CD4-positive, alpha-beta T cell treated with Interleukin-15 for 1 hour (primary cell): ENCODE measurements at places on chromosomes 16 and 17.

DNA sequence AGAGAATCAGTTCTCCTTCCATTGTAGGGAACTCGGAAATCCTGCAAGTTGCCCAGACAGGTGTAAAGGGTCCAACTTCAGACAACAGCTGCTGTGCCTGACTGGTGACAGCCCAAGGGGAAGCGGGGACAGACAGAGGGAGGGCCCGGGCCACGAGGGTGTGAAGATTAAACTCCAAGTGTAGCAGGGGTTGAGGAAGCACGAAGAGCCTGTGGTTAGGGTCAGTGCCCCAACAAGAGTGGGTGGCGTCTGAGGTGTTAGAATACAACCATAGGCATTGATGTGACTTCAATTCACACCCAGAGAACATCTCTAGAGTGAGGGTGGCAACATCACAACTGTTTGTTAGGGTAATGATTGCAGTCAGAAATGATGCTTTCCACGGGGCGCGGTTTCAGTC, 39.1 kb downstream of the ASPA start:
- peak; percentile 19 for DNase-seq

GRCh38 chr16:8619671-8620370, 1.7 kb upstream of the METTL22 start:
- DNase-seq, result no peak

GRCh38 chr17:58335779-58336455, 7.3 kb upstream of the TSPOAP1 start:
- peak; percentile 79 for DNase-seq

DNA sequence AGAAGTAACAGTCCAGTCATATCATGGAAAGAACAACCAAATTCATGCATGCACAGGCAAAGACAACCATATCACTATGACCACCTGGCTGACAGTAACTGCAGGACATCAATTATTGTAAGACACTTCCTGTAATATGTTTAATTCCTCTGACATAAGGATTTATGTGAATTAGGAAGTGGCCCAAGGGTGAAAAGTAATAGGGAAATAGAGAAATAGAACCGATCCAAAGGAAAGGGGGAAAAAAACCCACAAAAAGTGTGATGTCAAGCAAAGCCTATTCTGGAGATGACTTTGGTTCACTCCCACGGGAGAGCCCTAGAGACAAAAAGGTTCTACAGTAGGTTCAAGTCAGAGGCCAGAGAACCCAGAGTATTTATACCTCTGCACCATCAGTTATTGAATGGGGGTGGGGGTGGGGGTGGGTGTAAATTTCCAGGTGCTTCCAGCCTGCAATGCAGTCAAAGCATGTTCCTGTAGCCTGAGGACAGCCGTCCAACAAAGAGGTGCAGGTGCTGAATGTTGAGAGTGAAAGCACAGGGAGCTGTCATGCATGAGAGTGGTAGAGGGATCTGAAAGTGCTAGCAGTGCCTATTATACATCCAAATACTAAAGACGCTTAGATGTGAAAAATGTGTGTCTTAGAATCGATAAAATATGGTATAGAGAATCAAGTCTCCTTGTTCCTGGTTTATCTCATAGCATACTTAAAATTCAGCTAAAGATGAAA, 95.6 kb upstream of the HLF start:
- no peak for DNase-seq

DNA sequence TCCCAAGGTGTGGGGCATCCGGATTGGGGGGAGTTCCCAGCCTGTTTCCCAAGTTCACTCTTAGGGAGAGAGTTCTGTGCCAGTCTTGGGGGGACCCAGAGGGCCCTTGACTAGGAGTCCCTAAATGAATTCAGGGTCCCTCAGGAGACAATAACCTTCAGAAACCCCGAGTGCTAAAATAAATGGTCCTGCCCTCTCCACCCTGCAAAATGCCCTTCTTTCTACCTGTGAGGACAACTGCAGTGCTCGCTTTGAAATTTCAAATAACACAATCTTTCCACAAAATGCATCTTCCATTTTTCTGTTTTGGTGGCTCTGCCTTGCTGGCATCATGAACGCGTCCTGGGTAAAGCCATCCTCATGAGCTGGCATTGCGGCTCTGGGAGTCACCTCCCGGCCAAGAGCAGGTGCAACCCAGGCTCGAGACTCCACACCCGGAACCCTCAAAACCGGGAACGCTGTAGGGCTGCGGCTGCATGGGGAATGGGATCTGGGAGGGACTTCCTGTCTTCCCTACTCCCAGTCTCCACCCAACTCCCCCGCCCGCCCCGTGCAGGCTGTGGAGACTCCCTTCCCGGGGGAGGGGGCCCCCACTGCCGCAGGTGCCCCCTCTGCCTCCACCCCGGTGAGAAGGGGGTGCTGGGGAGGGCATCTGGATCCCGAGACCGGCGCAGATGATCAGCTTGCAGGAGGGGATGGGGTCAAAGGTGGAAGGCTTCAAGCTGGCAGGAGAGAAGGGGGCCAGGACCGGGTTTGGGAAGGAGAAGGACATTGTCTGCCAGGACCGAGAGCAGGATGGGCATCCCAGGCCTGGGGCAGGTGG, at the start of gene ZNF205:
Gene ZNF205 (plus strand): TSS at position 529 of the 823 bp plus-strand sequence. CDS start 845 bp downstream, outside the sequence.
- DNase-seq, result no peak

GRCh38 chr17:82781894-82782274, 30.0 kb downstream of the TBCD start:
- peak; percentile 84 for DNase-seq

- DNase-seq, result no peak
Measured at GRCh38 chr16:46822270-46822669, 8.7 kb downstream of the C16orf87 start.

DNA sequence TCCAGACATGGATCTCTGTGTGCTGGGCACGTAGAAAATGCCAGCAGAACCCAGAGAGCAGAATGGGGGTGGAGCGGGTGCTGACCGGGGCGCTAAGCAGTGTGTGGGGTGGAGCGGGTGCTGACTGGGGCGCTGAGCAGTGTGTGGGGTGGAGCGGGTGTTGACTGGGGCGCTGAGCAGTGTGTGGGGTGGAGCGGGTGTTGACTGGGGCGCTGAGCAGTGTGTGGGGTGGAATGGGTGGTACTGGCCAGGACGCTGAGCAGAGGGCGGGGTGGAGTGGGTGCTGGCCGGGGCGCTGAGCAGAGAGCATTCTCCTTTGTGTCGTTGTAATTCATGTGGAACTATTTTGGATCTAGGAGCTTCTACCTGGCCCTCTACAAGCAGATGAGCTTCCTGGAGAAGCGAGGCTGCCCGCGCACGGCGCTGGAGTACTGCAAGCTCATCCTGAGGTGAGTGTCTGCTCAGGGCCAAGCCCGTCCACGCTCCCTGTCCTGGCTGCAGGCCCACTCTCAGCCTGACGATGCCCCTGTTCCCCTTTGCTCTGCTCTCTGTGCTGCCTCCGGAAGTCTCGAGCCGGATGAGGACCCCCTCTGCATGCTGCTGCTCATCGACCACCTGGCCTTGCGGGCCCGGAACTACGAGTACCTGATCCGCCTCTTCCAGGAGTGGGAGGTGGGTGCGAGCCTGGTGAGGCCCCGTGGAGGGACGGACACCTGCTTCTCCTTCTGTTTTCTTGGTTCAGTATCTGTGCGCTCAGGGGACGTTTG, 20.3 kb upstream of the MC1R start:
- DNase-seq, result no peak

GRCh38 chr17:44872131-44872768, 24.6 kb downstream of the HIGD1B start:
- no peak for DNase-seq

DNA sequence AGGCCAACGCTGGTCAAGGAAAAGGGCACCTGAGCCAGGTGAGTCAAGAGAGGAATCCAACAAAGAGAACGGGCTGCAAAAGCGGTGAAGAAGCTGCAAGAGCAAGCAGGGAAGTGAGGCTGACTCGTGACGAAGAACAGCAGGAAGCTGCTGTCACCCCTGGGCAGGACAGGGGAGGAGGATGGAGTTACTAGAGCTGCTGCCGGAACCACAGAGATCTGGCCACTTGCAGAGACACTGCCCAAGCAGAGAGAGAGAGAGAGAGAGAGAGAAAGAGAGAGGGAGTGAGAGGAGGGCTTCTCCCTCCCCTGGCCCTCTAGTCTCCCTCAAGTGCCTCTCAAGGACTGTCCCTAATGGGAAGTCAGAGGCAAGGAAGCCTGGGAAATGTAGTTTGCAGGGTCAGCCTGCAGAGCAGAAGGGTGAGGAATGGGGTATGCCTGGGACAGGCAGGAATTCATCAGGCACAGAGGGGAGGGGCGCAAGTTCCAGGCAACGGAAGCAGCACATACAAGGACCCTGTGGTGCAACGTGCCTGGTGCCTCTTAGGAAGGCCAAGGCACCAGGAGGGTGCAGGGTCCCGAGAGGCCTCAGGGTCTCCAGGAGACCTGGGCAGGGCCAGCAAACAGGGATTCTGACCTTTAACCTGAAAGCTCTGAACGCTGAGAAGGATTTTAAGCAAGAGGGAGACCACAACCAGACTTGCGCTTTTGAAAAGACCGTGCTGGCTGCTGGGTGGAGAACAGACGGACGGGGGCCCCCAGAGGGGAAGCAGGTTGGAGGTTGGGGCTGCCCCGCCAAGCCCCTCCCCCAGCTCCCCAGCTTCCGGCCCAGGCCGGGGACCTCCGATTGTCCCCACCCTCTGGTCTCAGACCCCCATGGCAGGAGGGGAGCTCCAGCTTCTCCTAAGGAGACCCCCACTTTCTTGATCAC, 45.8 kb upstream of the CIBAR2 start:
- peak; percentile 24 for DNase-seq

- no peak for DNase-seq
Measured at GRCh38 chr16:75402821-75403475, 30.4 kb downstream of the CFDP1 start.

DNA sequence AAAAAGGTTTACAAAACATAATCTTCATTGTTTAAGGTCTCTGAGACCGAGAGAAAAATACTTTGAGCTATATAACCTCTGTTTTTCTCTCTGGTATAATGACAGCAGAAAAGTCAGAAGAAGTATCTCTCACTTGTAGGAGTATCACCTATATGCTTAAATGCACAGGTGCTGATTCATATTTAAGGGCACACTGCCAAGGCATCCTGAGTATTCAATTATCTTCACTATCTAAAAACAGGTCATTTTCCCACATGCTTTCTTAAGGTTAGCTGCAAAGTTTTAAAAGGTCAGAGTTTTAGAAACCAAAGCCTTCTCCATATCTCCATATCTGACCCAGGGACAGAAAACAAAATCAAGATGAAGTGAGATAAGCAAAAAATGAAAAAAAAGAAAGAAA, 99.3 kb upstream of the C17orf78 start:
- DNase-seq, result no peak

- DNase-seq, result peak; percentile 30
Measured at GRCh38 chr17:70288540-70289290, 119.4 kb downstream of the KCNJ2 start.

DNA sequence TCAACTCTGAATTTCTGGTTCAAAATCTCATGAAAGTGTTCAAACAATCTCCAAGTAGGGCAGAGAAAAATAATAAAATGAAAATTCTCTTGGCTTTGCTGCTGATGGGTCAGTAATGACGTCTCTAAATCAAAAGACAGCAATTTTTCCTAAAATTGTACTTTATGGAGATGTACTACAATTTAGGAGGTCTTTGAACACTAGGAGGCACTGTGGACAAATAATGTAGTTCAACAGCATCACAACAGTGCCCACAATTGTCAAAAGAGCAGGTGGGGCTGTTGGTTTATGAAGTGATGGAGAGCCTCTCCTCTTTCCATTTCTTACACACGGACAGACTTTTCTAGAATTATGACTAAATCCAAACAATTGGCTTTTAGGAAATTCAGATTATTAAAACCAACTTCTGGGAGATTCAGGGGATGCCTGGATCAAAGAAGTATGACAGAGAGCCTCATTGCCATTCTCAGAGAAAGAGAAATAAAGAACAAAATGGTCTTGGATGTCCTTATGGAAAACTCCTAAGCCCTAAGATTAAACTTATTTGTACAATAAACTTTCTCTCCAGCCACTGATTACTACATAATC, 23.8 kb downstream of the EZH1 start:
- DNase-seq, result peak; percentile 24

- DNase-seq, result no peak
Measured at GRCh38 chr17:49445591-49445990, 30.9 kb upstream of the PHB1 start.

GRCh38 chr17:1040216-1040600, 43.3 kb downstream of the TIMM22 start:
- no peak for DNase-seq

DNA sequence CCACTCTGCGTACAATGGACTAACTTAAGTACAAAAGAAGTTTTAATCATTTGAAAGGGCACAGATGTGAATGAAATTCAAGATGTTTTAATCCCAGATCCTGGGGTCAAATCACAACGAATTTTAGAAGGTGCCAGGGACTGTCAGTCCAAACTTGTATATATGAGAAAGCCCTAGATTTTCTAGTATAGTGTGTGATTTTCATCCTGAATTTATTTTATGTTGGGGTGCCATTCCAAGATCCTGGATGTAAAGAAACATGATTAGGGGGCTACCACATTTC, 64.3 kb downstream of the TUBD1 start:
- no peak for DNase-seq

- peak; percentile 24 for DNase-seq
Measured at GRCh38 chr17:15171167-15172047, 93.7 kb downstream of the PMP22 start.

DNA sequence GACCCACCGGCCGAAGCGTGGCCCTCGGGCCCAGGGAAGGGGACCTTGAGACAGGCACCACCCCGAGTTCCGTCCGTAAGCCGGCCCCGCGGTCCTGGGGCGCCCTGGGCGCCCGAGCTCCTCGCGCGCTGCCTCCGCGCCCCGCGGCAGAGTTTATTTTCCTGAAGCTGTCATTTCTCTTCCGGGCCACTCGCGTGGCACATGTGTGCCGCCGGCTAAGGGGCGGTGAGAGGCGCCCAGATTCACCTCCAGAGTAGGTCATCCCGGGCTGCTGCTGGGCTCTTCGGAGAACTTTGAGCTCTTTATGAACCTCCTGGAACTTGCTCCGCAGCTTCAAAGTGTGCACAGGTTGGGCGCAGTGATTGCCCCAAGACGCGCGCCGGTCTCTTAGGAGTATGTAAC, 489 bp downstream of the ZC3H18 start:
- DNase-seq, result peak; percentile 23

DNA sequence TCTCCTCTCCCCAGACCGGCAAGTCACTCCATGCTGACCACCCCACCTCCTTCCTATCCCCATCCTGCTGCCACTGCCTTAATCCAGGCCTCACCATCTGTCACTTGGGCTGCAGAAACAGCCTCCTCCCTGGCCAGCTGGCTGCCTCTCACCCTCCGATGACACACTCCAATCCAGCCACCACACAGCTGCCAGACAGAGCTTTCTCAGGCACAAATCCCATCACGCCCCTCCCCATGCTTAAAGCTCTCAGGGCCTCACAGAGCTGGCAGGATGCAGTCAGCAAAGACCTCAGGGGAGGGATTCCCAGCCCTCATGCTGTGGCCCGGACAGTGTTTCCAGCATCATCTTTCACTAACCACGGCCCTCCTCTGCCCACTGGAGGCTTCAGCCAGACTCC, 13.7 kb downstream of the CAMKK1 start:
- no peak for DNase-seq

- no peak for DNase-seq
Measured at GRCh38 chr16:89599451-89599858, 14.0 kb upstream of the DPEP1 start.

- no peak for DNase-seq
Measured at GRCh38 chr17:64091571-64091970, 38.4 kb downstream of the ERN1 start.
